ENCODE measurements at places on chromosomes 7 and 10.

DNA sequence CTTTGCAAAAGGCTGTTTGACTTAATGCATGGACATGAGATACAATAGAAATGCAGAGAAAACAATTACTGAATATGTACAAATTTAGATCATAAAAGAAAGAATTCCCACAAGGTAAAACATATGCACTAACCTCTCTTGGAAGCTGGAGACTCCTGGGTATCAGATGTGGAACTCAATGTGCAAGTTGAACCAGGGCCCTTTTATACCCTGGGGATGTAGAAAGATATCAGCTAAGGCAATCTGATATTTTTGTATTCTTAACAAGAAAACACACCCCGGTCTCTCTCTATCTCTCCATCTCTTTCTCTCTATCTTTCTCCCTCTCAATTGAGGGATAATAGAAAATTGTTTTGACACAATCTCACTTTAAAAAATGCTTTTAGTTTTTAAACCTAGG, at the start of gene IDI2:
TSS of gene IDI2 (minus strand) at position 177 of the 400 bp plus-strand sequence. CDS start 1,136 bp downstream, outside the sequence.
- no peak for DNase-seq

DNA sequence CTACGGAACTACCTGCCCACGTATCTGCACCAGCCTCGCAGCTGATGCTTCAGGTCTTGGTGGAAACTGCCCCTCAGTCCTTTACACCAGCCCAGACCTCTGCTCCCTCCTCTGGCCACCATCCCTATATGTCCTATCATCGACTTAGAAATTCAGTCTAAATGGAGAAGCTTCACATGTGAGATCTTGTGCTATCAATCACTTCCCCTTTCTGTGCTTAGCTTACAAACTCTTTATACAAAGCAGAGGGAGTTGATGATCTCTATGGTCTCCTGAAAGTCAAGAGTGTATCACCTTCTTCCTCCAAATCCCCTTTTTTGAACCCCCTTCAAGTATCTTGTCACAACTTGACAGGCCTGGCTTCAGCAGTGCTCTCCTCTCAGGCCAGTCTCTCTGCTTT, 30.7 kb downstream of the ZNF777 start:
- no peak for DNase-seq

DNA sequence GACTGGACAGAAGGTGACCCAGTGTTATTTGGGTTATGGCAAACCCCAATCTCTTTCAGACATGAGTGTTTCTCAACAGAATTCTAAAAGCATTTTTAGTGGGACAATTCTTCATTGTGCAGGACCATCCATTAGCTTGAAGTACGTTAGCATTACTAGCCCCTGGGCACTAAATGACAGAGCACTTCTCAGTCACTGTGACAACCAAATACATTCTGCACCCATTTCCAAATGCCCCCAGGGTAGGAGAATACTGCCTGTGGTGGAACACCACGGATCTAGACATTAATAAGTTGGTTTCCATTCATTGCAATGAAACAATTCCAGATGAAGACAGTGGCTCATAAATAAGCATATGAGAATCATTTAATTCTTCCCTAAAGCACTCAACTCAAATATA, 102.4 kb upstream of the FRMD4A start:
- no peak for DNase-seq

GRCh38 chr10:76244061-76244686, 812.8 kb downstream of the LRMDA start:
- DNase-seq: no peak

- no peak for DNase-seq
These were observed 64.4 kb downstream of the DNAJB9 start for GRCh38 chr7:108634036-108634435.

GRCh38 chr10:102452672-102453340, 1.5 kb upstream of the C10orf95 start:
- DNase-seq: peak; percentile 56

DNA sequence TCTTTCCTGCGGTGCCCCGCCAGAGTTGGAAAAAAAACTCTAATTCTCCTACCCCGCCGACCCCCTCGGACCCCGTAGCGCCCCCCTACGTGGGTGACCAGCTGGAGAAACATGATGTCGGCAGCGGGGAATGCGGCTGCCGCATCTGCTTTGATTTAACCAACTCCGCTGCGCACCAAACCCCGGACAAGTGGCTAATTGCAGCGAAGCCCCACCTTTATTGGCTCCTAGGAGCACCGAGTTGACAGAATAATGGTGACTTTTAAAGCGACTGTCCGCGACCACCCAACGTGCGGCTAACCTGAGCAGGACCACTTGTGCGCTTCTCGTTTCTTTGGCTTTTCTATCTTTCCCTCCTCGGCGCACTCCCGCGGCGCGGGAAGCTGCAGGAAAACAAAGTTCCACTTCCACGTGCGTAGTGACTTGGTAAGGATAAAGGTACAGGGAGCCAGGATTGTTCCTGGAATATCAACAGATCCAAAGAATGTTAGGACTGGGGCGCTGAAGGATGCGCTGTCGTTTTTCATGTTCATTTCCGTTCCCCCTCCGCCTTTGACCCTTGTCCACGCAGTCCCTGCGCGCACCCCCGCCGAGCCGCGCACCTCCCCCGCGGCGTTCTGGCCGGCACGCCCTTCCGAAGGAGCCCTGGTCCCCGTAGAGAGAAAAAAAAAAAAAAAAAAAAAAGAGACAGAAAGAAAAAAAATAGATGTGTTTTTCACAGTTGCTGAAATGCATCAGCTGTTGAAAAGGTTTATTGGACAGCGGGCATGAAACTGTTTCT, 1.4 kb downstream of the WNT16 start:
- DNase-seq: no peak

DNA sequence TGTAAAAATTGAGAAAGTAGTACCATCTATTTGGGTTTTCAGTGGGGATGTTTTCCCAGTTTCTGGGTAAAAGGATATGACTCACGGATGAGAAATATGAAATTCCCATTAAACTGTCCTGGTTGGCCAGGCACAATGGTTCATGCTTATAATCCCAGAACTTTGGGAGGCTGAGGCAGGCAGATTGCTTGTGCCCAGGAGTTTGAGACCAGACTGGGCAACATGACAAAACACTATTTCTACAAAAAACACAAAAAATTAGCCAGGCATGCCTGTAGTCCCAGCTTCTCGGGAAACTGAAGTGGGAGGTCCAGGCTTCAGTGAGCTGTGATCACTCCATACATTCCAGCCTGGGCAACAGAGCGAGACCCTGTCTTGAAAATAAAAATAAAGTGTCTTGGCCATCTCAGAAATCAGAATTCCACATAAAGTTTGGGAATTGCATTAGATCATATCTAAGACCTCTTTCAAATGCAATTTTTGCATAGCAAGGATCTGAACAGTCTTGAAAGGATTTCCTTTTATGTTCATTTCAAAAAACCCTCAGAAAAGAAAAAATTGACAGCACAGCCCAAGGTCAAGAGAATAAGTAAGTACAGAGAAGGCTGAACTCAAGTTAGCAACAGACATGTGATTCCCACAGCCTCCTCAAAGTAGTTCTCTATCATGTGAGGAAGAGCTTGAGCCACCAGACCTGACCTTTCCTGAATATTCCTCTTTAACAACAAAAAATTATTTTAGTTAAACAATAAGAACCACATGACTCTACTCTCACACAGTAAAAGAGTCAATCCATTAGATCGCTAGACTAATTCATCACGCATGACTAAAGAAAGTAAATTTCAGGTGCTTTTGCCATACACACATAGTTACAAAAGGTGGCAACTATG, 141.5 kb upstream of the CAV2 start:
- no peak for DNase-seq

DNA sequence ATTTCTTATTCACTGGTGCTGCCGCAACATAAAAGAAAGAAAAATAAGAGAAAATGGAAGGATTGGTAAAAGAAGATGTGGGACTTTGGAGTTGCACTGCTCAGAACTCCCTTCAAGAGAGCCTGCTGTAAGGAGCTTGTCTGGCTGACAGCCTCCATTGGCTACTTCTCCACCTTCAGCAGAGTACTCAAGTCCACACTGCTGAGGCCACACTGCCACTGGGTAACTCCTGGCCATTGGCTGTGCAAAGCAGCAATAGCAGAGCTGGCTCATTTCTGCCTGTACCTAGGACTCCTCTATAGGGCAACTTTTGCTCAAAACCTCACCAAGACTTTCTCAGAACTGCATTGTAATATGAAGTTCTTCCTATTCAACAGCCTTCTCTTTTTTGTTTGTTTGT, 38.7 kb upstream of the PCLO start:
- no peak for DNase-seq

- no peak for DNase-seq
These were observed 650.9 kb downstream of the GATA3 start for GRCh38 chr10:8705415-8705814.

GRCh38 chr7:79749856-79750255, 296.4 kb upstream of the MAGI2 start:
- no peak for DNase-seq

- DNase-seq: no peak
These were observed 51.2 kb upstream of the PALS2 start for GRCh38 chr7:24521917-24522623.

DNA sequence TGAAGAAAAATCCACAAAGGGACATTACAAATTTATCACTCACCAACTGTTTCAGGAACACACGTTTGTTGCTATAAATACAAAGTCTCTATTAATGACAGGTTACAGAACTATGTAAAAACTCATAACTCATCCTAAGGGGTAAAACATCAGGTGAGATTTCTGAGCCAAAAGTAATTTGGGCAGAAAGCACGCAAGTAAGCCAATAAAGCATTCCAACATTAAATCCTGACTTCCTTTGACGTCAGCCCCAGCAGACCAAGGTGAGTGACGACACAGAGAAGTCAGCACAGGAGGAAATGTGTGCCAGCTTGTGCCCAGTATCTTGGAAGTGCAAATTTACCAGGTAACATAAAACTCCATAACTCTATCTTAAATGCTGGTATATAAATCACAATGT, 45.7 kb downstream of the IMMP2L start:
- no peak for DNase-seq

DNA sequence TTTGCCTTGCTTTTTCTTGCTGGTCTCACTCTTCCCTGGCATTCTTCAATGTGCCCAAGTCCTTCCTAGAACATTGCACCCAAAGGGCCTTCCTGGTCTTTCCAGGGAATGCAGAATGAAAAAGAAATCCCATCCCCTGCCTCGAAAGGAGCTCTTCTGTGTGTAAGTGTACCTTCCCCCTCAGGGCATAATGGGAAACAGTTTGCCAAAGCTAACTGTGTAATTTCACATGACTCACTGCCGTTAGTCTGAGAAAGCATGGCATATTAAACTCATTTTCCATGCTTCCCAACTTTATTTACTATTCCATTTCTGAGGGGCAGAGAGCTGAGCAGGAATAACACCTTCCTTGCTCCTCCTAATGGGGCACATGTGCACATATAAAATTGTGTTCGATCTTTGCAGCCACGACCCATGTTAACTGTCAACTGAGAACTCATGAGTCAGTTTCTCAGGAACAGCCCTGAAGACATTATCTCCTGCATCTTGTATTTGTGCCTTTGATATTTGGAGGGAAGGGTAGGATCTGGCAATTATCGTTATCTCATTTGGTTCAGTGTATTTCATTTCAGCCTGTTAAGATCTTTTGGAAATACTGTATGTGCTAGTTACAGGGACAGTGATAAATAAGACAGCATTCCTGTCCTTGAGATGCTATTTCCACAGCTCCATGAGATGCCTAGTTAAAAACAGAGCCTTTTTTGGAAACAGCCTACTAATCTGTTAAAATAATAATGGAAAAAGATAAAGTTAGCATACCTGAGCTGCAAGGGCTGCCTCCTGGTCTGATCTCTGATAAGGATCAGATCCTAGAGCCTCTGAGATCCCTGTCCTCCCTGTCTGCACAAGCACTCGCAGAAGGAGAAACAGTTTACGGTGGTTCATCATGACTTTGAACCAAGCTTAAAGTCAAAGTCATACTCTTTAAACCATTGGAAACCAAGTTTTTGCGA, 42.3 kb downstream of the IKZF1 start:
- no peak for DNase-seq

DNA sequence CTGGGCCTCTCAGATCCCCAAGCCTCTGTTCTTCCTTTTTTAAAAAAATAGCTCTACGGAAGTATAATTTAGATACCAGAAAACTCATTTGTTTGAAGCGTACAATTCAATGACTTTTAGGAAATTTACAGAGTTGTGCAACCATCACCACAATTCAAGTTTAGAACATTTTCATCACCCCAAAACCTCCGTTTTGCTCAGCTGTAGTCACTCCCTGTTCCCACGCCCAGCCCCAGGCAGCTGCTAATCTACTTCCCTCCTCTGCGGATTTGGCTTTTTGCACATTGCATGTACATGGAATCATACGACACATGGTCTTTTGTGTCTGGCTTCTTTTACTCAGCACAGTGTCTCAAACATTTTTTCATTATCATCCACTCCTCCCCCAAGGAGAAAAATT, 229.2 kb downstream of the TCF7L2 start:
- no peak for DNase-seq

GRCh38 chr7:41467596-41467995, 235.3 kb downstream of the INHBA start:
- no peak for DNase-seq

GRCh38 chr10:25901199-25901598, 32.8 kb upstream of the MYO3A start:
- no peak for DNase-seq

DNA sequence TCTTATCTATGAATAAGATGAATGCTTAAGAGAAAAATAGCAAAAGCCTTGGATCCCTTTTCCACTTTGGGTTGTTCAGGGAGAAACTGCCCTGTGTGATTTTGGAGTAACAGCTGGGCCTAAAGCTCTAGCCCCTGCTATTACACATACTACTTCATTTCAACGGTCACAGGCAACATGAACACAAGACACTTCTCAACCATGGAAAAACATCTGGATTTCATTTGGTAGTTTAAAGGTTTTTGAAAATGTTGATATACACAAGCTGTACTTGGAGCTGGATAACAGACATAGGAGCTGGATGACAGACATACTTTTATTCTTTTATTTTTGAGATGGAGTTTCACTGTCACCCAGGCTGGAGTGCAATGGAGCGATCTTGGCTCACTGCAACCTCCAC, 2.7 kb upstream of the CHUK start:
- no peak for DNase-seq

All from activated CD4-positive, alpha-beta T cell treated with anti-CD3 and anti-CD28 coated beads, Interleukin-2, amount 10 ng/mL, durations not matched to agents 7 days and 5 days (primary cell).